ENCODE measurements at places on chromosomes 4 and X.
A peak's percentile ranks its signal among the peaks of the same experiment; 100 is the strongest.

GRCh38 chr4:183146478-183146877 is 47.4 kb downstream of the WWC2 start:
- DNase-seq: no peak

DNA sequence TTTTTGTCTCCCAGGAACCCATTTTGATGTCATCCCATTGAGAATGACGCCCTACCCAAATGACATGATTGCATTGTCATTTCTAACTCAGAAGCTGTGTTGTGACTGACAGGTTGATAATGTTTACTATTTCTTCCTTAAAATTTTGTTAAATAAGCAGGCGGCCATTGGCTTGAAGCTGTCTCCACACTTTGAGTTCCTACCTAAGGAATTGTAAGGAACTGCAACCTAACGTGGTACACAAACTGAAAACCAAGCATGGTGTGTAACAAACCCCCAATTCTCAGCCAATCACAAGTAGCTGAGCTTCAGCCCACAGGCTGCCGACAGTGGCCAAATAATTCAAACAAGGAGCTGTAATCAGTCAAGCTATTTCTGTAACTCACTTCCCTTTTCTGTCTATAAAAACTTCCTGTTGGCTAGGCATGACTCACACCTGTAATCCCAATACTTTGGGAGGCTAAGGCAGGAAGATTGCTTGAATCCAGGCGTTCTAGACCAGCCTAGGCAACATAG is 2.9 kb upstream of the MND1 start:
- peak; percentile 85 for DNase-seq

GRCh38 chrX:9997524-9997923 is 30.4 kb downstream of the CLDN34 start:
- DNase-seq: no peak

- no peak for DNase-seq
These were observed 92.1 kb downstream of the RELL1 start for GRCh38 chr4:37594099-37594498.

DNA sequence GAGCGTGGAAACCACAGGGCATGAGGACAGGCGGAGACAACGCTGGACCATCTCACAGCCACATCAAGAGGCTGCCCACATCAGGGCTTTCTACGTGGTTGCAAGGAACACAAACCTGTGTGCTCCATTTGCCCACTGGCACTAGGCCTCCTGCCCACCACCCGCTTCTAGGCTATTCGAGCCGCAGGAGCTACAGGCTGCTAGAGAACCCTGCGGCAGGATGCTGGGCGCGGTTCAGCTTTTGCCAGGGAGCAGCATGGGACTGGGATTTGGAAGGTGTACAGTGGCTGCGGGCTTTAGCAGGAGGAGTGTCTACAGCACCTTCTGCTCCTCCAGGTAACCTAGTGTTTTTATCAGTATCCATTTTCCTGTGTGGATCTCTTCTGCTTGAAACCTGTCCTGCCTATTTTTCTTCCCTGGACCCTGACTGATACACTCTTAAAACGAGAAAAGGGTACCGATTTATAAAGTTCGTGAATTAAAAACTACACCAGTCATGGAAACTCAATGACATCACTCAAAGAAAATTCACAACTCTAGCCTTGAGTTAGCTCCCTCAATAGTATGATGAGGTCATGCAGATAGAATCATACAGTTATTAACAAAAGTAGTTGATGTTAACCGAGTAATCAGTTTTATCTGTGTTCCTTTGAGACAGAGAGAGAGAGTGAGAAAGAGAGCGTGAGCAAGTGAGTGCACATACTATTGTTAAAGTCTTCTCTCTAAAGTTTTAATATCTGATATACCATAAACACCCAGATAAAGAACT is 12.8 kb downstream of the NOP14 start:
- DNase-seq: no peak

DNA sequence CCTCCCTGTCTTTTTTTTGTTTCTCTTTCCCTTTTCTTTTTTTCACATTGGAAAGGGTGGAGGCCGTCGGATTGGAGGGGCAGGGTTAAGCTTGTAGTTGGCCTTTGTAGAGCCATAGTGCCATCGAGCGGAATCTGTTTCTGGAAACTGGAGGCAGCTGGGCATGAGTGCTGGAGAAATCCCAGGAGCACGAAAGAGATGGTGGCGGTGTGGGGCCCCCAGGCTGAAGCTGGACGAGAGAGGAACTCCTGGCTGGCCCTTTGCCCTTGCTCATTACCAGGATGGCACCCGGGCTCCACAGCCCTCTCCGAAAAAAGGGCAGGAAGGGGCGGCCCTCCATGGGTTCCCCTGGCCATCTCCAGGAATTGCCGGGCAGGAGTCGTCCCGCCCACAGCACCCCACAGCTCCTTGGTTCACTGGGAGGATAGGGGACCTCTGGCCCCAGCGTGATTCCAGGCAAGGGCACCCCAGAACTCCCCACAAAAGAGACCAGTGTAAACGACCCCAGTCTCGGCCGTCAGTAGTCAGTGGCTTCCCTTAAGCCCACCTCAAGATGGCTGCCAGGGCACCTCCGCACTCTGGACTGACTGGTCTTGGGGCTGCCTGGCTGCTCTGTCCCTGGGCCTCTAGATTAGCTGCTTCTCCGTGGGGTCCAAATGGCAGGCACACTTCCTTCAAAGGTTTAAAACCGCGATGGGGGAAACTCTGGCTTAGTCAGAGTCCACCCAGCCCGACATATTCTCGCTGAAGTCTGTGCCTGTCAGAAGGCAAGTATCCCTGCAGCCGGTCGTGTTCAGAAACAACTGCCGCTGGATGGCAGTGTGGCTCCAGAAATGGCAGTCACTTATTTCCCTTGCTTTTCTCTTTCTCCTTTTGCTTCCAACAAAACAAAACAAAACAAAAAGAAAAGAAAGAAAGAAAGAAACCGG is 74.1 kb downstream of the NBDY start:
- no peak for DNase-seq

DNA sequence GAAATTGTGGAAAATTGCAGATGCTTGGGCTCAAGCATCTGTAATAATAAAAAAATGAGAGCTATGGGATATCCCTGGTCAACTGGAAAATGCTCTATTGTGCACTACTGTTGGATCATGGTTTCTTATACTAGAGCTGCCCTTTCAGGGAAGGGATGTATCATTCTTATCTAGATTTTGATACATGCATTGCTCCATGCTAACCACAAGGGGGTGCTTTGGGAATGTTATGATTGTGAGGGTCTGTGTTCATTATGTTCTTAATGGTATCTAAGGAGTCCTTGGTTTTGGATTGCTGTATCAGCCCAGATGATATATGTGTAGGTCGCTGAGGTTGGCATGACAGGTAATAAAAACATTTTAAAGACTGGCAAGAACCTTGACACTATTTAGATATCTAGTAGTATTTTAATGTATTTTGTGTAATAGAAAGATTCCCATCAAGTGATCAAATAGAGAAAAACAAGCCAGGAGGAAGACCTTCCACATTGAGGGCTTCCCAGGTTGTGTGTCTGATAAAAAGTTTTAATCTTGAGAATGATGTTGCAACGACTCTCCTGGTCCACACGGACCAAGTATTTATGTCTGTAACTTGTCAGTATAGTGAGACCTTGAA is 49.2 kb upstream of the TLR2 start:
- DNase-seq: peak; percentile 45

GRCh38 chr4:7926822-7927221 is 12.8 kb downstream of the AFAP1 start:
- no peak for DNase-seq

- no peak for DNase-seq
These were observed 4.3 kb upstream of the HAUS7 start for GRCh38 chrX:153474718-153475117.

DNA sequence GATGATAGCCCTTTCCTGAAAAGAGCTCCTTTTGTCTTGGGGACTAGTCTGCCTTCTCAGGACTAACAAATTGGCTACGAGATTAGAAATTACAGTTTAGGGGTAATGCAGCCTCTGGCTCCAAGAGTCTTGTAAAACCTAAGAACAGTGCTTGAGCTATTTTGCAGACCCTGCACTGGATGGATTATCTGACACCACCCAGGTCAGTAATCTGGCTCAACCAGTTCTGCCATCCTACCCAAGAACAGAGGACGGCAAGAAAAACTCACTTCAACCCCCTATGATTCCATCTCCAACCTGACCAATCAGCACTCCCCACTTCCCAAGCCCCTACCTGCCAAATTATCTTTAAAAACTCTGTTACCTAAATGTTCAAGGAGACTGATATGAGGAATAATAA is 225.1 kb downstream of the FAM47A start:
- no peak for DNase-seq

- DNase-seq: peak; percentile 60
These were observed 529 bp downstream of the DHRSX start for GRCh38 chrX:2500091-2500802.

DNA sequence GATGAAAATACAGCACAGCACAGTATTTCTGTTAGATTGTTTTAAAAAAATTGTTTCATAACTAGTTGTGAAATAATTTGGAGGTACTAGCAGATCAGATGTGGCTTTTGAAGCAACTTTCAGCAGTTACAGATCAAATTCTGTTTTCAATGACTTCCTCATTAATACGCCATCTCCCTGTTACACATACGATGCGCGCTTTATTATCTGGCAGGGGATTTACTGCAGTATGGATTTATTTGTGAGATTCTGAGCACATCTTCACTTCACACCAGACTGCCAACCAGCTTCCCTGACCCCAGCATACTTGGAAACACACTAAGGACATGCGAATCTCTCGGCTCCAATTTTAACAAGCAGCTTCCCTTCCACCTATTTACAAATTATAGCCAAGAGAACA is 235.5 kb upstream of the DIAPH2 start:
- no peak for DNase-seq

- DNase-seq: no peak
These were observed 14.9 kb downstream of the HNRNPD start for GRCh38 chr4:82358847-82359246.

- no peak for DNase-seq
These were observed 109.6 kb upstream of the FTHL17 start for GRCh38 chrX:31181377-31182000.

GRCh38 chr4:56286763-56287162 is 100.5 kb downstream of the AASDH start:
- DNase-seq: no peak

DNA sequence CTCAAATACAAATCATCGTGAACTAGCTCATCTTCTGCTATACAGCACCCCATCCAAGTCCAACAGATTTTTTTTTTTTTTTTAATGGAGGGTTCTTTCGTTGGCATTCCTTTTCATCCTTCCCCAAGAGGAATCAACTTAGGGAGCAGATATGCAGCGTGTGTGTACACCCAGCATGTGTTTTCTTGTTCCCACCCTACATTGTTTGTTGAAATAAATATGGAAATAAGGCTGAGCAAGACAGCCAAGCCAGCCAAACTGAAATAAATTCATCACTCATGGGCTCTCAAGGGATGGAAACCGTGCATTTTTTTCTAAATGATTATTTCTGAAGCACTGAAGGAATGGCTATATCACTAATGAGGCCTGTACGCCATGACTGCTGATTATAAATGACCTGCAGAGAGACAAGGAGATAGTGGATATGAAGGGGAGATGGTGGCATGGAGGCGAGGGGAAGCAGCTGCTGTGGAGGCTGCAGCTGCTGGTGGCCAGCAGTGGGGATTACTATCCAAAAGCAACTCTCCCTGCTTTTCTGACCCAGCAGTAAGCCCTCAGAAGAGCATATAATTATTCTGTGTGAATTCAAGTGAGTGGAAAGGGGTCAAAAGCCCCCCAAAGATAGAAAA is 173.9 kb downstream of the MGST2 start:
- no peak for DNase-seq

- DNase-seq: no peak
These were observed 7.1 kb downstream of the CNGA2 start for GRCh38 chrX:151741606-151742005.

- DNase-seq: no peak
These were observed 6.2 kb downstream of the CD99 start for GRCh38 chrX:2697306-2697705.

DNA sequence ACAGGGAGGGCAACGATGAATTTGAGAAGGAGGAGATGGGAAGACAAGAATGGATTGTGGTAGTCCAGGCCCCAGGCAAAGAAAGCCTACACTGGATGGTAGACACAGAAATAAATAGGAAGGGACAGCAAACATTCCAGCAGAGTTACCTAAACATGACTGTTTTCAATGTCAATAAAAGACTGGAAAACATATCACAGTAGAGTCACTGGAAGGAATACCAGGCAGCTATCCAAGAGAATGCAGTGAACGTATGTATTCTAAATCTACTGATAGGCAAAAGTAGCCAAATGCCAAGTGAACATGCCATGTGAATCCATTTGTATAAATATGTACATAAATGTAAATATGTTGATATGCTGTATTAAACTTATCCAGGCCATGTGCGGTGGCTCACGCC is 183.0 kb downstream of the PALLD start:
- no peak for DNase-seq

- DNase-seq: no peak
These were observed 26.7 kb upstream of the SLC2A9 start for GRCh38 chr4:10047967-10048366.

- peak; percentile 13 for DNase-seq
These were observed 64.7 kb downstream of the ANTXR2 start for GRCh38 chr4:80008351-80008750.

DNA sequence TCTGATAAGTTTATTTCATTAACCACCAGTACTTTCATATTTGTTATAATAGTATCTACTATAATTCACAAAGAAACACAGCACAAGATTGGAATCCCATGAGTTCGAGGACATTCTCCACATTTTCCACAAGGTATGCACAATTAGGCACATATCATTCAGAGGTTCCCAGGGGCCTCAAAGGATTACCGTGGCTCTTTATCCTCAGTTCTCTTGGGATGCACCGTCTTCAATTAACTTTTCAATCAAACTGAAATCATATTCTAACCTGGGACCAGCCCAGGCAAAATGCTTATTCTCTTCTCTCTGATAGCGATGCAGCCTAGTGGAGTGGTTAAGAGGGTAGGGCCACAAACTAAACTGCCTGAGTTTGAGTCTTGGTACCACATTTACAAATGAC is 242.6 kb upstream of the RASGEF1B start:
- no peak for DNase-seq

GRCh38 chr4:27357283-27357682 is 496.6 kb downstream of the STIM2 start:
- DNase-seq: peak; percentile 3

DNA sequence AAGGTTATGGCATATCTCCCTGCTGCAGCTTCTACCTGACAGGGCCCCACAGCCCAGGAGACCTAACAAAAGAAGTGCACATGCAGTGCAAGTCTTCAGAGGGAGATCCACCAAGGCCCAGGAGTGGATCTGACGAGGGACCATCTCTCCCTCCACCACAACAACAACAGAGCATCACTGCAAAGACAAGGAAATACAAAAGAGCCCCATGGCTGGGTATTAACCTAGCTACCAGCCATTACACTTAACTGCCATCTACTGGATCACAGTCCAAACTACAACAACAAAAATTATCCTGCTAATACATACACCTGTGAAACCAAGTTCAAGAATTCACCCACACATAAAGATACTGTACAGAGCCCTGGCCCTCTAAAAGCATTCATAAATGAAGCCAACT is 280.2 kb upstream of the SLC7A11 start:
- DNase-seq: peak; percentile 36

- no peak for DNase-seq
These were observed 43.3 kb upstream of the MBNL3 start for GRCh38 chrX:132532097-132532496.

GRCh38 chrX:112642349-112642748 is 37.4 kb downstream of the LHFPL1 start:
- DNase-seq: peak; percentile 80

Measured in KBM-7 (cell line).